CD4-positive, alpha-beta T cell treated with Interleukin-15 for 4 hours (primary cell): ENCODE measurements at places on chromosomes 13 and 19.

- no peak for DNase-seq
Measured at GRCh38 chr19:51119101-51119500, 5.6 kb upstream of the SIGLEC9 start.

- DNase-seq: no peak
Measured at GRCh38 chr19:49431330-49431749, 6.2 kb downstream of the GFY start.

DNA sequence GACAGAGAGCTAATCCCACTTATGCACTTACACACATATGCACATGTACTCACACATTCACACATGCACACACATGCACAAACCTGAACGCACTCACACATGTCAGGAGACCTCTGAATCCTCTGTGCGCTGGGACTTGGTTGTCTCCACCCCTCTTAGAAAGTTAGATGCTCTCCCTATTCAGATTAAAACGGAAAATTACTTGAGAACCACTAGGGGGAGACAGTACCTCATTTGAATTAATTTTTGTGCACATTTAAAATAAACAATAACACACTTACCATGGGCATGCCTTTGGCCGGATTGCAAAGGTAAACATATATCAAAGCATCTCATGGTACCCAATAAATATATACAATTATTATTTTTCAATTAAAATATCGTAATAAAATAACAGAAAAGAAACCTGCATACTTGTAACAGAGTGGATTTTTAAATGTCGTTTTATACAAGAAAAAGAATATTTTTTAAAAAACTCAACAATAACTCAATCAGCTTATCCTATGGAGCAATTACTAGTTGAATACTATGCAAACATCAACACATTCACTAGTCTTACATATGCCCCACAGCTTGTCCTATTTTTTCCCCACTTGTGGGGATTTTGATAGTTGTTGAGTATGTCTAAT, 9.5 kb upstream of the LILRB4 start:
- peak; percentile 9 for DNase-seq

DNA sequence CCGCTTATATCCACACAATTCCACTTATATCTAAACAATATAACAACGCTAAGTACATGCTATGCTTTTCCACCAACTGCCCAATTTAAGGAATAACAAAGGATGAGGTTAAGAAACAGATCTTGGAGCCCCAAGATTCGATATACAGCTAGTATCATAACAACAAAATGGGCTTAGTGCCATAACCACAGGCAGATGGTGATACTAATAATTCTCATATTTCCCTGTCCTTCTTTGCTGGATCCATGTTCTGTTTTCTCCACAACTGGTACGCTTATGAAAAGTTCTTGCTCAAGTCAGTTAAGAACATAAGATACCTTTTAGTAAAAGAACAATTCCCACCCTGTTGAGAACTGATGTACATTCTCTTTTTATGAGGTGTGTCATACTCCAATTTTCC, 33.9 kb downstream of the CAB39L start:
- DNase-seq: no peak

GRCh38 chr13:61170856-61171255, 244.8 kb downstream of the PCDH20 start:
- no peak for DNase-seq

DNA sequence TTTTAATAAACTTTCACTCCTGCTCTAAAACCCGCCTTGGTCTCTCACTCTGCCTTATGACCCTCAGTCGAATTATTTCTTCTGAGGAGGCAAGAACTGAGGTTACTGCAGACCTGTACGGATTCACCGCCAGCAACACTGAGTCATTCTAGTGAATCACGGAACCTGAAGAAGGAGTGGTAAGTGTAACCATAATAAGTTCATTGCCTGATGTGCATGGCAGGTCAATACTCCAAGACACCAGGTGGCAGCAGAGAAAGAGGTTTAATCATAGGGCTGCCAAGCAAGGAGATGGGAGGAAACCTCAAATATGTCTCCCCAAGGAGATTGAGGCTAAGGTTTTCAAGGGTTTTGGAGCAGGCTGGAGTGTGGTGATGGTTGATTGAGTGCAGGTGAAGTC, 204.3 kb upstream of the IPO5 start:
- no peak for DNase-seq

- no peak for DNase-seq
Measured at GRCh38 chr13:60453490-60453889, 56.5 kb downstream of the TDRD3 start.

DNA sequence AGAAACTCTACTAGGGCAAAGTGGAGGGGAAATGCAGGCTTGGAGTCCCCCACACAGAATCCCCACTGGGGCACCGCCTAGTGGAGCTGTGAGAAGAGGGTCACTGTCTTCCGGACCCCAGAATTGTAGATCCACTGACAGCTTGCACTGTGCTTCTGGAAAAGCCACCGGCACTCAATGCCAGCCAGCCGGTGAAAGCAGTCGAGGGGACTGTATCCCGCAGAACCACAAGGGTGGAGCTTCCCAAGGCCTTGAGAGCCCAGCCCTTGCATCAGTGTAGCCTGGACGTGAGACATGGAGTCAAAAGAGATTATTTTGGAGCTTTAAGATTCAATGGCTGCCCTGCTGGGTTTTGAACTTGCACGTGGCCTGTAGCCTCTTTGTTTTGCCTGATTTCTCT, 47.2 kb upstream of the FAM124A start:
- no peak for DNase-seq

DNA sequence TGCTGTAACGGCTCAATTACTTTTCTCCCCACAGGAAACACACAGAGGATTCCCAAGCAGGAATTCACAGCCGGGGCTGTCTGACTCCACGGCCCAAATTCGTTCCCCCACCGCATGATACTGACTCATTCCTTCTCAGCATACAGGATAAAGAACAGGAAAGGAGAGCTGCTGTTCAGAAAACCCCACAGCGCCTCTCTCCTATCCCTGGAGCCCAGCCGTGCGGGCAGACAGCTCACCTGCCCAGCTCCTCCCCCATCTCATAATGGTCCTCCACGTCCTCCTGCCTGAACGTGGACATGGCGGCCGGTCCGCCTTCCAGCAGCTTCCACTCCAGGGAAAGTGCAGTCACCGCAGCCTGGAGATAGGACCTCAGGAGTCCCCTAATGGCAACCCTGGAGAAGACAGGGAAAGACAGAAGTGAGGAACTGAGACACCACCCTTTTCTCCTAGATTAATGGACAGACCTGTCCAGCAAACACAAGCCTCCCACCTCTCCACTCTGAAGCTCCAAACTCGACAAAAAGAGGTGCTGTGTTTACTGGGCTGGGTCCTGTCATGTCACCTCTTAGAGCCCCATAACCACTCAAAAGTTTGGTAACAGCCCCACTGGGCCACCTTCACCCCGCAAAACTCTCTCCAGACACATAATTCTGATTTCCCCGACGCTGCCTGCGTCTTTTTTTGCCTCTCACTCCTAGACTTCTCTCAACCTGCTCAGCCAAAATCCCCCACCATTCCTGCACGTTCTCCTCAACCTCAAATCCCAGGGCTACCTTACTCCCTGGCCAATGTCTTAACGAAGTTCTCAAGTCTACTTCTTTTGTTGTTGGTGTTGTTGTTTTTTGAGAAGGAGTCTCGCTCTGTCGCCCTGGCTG, 1.2 kb downstream of the DAPK3 start:
- DNase-seq: no peak

GRCh38 chr19:53389978-53390377, 5.0 kb upstream of the ZNF765 start:
- no peak for DNase-seq

DNA sequence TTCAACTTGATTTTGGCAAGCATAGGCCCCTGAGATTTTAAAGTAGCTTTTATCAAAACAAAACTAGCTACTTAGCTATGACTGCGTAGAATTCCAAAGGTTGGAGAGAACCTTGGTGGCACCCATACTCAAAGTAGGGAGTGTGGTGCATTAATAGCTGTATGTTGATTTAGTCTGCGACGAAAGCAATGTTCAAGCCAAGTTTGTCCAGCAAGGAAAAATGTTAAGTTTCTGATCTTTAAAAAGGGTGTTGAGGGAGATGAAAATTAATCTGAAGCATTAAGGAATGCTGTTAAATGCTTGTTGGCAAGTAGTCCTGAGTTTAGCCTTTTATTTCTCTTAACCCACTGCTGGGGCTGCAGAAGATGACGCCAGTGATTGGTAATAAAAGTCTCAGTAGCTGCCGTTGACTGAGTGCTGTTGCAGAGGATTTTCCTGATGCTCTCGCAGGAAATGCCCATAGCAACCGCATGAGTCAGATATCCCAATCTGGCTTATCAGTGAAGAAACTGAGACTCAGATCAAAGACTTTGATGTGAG, 75.9 kb upstream of the RNF113B start:
- no peak for DNase-seq

DNA sequence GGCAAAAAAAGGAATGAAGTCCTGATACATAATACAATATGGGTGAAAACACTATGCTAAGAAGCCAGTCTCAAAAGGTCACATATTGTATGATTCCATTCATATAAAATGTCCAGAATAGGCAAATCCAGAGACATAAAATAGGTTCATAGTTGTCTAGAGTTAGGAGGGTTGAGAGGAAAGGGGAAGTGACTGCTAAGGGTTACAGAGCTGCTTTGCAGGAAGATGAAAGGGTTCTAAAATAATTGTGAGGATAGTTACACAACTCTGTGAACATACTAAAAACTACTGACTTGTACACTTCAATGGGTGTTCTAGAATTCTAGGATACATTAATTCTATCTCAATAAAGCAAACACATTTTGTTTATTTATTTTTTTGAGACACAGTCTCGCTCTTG, 25.7 kb downstream of the CAB39L start:
- DNase-seq: no peak
